ENCODE measurements at places on chromosomes 3 and 15. TPM values are rescaled to one million over a fixed set of nuclear protein-coding genes. Genes with fewer than 3 reads are reported as not detected.

The STRIT1 gene
- not detected for total RNA-seq

The GATA2 gene
- total RNA-seq = 0.32 TPM

The SAMD7 gene
- total RNA-seq = not detected

The WDR93 gene
- not detected for total RNA-seq

The ROPN1B gene
- not detected for total RNA-seq

Data from T-helper 1 cell treated with Interleukin-12 subunit alpha and Interleukin-12 subunit beta and Interleukin-4 antibody, amounts not matched to agents 30 ng/mL and 1 ng/mL, for 36 hours (primary cell).